Left ventricle myocardium inferior (tissue), 1 donor: ENCODE measurements at places on chromosomes 2 and 18.

DNA sequence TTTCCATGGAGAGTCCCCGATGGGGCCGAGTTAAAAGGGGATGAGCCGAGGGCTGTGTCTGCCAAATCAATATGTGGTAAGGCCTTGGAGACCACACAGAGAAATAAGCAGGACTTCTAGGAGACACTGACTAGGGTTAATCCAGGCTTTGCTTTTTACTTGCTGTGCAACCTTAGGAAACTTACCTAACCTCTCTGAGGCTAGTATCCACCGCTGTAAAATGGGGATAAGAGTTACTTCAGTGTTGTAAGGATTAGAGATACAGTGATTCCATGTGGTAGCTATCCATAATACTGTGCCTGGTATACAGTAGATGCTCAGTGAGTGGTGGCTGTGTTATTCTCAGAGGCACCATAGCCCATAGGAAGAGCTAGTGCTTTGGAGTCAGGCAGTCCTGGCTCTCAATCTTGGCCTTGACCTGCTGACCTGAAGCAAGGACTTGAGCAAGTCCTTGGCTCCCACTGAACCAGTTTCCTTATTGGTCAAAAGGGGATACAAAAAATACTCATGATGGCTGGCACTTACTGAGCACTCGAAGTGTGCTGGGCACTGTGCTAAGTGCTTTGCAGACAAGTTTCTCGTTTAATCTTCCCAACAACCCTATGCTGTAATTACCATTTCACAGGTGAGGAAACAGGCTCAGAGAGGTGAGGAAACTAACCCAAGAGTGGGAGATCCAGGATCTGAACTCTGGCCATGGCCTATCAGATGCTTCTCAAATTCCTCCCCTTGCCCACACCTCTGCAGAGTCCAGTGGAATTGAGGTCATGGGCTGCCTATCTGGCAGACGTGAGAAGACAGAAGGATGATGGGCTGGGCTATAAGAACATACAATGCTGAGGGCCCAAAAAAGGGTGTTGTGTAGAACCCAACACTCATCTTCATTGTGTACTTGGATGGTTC is 12.0 kb upstream of the DES start:
- no peak for DNase-seq

DNA sequence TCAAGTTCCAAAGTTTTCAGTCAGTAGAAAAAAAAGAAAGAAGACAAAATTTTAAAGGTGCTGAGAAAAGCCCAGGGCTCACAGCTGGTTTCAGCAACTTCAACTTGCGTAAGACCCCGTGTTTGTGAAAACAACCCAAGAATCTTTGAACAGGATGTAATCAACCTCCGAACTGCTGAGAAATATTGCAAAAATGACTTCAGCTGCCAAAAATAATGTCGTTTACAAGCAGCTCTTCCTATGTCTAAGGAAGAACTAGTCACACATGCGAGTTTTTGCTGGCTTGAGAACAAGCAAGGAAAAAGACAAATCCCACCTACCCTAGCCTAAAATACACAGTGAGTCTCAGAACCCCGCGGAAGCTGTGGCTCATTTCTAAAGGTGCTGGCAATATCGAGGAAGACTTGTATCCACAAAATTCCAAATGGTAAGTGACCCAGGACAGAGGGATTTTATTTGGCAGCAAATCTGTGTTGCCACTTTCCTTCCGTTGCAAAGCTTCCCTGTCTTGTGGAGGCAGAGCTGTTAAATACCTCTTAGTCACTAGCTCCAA is 59.8 kb upstream of the SLC8A1 start:
- DNase-seq: no peak

- no peak for DNase-seq
Measured at GRCh38 chr2:60079562-60079961, 473.9 kb downstream of the BCL11A start.

DNA sequence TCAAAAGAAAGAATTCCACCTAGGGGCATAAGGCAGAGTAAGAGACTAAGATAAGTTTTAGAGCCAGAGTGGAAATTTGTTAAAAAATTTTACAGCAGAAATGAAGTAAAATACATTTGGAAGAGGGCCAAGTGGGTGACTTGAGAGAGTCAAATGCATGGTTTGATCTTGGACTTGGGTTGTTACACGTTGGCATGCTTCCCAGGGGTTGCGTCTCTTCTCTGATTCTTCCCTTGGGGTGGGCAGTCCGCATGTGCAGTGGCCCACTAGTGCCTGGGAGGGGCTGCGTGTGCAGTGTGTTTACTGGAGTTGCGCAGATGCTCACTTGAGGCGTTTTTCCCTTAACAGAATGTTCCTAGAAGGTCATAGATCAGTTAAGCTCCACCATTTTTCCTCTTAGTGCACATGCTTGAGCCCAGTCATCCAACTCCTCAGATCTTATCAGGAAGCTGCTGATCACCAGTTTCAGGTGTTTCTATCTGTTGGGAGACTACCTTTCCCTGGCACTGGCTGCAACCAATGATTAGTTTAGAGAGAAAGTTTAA is 13.1 kb downstream of the SEH1L start:
- DNase-seq: no peak

DNA sequence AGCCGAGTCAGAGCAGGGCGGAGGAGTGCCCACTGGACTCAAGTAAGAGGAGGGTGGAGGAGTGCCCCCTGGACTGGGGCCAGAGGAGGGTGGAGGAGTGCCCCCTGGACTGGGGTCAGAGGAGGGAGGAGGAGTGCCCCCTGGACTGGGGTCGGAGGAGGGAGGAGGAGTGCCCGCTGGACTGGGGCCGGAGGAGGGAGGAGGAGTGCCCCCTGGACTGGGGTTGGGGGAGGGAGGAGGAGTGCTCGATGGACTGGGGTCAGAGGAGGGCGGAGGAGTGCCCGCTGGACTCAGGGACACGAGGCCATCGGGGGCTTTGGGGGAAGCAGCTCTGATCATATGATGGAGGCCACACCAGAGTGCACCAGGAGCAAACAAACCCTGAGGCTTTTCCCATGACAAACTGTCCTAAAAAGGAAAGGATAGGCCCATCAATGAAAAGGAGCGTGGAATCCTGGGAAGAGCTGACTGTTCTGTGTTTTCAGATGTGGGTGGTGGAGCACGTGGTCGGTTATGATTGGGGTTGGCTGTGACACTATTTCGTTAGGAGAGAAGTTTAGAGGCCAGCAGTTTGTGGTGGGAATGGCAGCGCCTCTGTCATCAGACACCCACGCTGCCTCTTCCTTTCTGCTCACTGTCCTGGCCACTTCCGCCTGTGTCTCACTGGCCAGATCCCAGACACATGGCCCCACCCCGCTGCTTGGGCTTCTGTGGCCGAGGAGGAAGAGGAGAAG is 24.5 kb upstream of the HPCAL1 start:
- DNase-seq: peak; percentile 73

- DNase-seq: no peak
Measured at GRCh38 chr18:74515620-74516231, 18.6 kb upstream of the CNDP1 start.

- no peak for DNase-seq
Measured at GRCh38 chr18:51171223-51171622, 26.3 kb downstream of the MEX3C start.

DNA sequence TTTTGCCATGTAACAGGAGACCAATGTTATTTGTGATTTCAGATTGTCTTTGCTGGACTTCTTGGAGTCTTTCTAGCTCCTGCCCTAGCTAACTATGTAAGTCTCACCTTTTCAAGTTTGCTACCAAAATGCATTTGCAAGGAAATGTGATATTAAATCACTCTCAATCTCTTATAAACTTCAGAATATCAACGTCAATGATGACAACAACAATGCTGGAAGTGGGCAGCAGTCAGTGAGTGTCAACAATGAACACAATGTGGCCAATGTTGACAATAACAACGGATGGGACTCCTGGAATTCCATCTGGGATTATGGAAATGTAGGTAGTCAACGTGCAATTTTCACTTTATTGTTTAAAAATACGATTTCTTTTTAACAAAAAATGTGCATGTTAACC is 3.0 kb downstream of the GKN1 start:
- DNase-seq: no peak

DNA sequence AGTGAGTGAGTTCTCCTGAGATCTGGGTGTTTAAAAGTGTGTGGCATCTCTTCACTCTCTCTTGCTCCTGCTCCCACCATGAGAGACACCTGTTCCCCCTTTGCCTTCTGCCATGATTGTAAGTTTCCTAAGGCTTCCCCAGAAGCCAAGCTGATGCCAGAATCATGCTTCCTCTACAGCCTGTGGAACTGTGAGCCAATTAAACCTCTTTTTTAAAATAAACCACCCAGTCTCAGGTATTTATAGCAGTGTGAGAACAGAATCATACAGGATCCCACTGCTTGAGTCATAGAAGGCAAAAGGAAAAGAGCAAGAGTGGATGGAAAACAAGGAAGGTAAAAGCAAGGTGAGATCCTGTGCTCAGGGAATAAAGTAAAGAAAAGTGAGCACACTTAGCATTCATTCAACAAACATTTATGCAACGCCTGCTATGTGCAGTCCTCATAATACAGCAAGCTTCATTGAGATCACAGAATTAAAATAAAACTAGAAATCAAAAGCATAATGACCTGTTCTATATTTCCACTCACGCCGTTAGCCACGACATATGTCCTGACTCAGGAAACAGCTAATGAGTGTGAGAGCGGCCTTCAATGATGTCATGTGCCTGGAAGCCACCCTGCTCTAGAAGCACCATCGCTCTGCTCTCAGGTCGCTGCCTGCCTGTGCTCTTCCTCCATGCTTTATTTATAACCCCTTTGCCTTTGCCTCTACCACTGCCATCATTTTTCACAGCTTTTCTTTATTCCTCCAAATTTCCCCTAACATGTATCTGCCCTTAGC is 11.3 kb upstream of the COPS8 start:
- DNase-seq: no peak

GRCh38 chr18:79714531-79715240 is 35.1 kb downstream of the CTDP1 start:
- DNase-seq: no peak

DNA sequence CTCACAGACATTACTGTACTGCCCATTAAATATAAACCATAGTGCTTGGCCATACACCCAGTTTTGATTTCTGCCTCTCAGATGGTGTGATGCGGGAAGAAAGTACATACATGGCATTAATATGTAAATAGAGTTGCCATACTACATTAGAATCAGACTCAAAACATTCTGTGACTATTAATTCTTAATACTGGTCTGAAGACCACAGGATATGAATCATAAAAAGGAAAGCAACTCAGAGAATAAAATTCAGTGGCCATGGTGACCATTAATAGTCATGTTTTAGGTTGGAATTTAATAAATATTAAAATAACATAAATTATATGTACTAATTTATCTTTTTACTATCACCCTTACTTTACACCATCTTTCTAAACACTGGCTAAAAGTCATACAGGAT is 33.0 kb upstream of the WDR75 start:
- no peak for DNase-seq

- no peak for DNase-seq
Measured at GRCh38 chr18:74225193-74225840, 66.4 kb downstream of the CYB5A start.

GRCh38 chr2:189819297-189819704 is 35.1 kb downstream of the PMS1 start:
- no peak for DNase-seq
